ENCODE measurements at places on chromosomes 3 and 15. TPM values are rescaled to one million over a fixed set of nuclear protein-coding genes. Genes with fewer than 3 reads are reported as not detected.

Gene HIGD2B
- total RNA-seq: 0.32 TPM

Gene CLRN1
- not detected for total RNA-seq

Gene PLCH1
- total RNA-seq: 0.24 TPM

Gene MOBP
- not detected for total RNA-seq

Gene MCF2L2
- total RNA-seq: 10.0 TPM

Gene GOLGA6A
- total RNA-seq: not detected

Gene TMCC1
- 16.4 TPM for total RNA-seq

Gene PLCB2
- 111 TPM for total RNA-seq

Gene ACOX2
- total RNA-seq: not detected

Gene FOXB1
- total RNA-seq: 1.1 TPM

Gene POPDC2
- 4.0 TPM for total RNA-seq

Gene NR2C2
- total RNA-seq: 45.4 TPM

Gene SOX2
- total RNA-seq: not detected

Gene LRRC2
- not detected for total RNA-seq

Gene CHRM5
- total RNA-seq: not detected

Gene CX3CR1
- total RNA-seq: 0.13 TPM

Gene HOMER2
- 6.2 TPM for total RNA-seq

Gene ARNT2
- 0.09 TPM for total RNA-seq

Gene SPPL2A
- 92.5 TPM for total RNA-seq

Gene LMAN1L
- 0.82 TPM for total RNA-seq

Gene RLBP1
- not detected for total RNA-seq

Gene MYZAP
- total RNA-seq: not detected

Gene TEX55
- not detected for total RNA-seq

Gene TMC3
- not detected for total RNA-seq

Gene ST3GAL6
- not detected for total RNA-seq

Gene FBXO40
- total RNA-seq: not detected

Gene SI
- not detected for total RNA-seq

Gene C3orf70
- total RNA-seq: 0.04 TPM

Gene CDHR4
- not detected for total RNA-seq
